Activated CD4-positive, alpha-beta T cell treated with anti-CD3 and anti-CD28 coated beads for 1 hour (primary cell): ENCODE measurements at places on chromosomes 1 and 21.

DNA sequence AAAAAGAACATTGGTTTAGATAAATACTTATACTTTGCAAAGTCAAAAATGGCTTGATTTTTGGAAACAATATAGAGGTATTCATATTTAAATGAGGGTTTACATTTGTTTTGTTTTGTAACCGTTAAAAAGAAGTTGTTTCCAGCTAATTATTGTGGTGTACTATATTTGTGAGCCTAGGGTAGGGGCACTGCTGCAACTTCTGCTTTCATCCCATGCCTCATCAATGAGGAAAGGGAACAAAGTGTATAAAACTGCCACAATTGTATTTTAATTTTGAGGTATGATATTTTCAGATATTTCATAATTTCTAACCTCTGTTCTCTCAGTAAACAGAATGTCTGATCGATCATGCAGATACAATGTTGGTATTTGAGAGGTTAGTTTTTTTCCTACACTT, 65.3 kb upstream of the SAMD13 start:
- no peak for DNase-seq

- no peak for DNase-seq
These were observed 28.1 kb downstream of the ARHGEF10L start for GRCh38 chr1:17567582-17567981.

GRCh38 chr1:192401825-192402224, 85.0 kb downstream of the RGS21 start:
- no peak for DNase-seq

DNA sequence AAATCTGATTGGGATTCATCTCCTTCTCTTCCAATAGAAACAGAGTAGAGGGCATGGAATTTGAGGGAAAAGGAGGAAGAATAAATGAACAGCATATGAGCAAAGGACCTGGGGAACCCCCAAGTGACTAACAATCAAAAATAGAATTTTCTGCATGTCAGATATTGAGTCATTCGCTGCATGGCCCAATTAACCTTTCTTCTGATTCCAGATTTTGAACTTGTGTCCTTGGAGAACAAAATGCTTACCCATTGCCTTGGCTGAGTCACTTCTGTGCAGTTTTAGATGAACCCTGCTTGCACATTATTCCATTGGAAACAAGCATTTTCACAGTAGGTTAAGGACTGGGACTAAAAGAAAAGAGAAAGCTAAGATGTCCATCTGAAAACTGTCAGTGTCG, 390.5 kb downstream of the ST6GALNAC3 start:
- no peak for DNase-seq

GRCh38 chr21:23522751-23523150, 2084.5 kb downstream of the MRPL39 start:
- DNase-seq = no peak

DNA sequence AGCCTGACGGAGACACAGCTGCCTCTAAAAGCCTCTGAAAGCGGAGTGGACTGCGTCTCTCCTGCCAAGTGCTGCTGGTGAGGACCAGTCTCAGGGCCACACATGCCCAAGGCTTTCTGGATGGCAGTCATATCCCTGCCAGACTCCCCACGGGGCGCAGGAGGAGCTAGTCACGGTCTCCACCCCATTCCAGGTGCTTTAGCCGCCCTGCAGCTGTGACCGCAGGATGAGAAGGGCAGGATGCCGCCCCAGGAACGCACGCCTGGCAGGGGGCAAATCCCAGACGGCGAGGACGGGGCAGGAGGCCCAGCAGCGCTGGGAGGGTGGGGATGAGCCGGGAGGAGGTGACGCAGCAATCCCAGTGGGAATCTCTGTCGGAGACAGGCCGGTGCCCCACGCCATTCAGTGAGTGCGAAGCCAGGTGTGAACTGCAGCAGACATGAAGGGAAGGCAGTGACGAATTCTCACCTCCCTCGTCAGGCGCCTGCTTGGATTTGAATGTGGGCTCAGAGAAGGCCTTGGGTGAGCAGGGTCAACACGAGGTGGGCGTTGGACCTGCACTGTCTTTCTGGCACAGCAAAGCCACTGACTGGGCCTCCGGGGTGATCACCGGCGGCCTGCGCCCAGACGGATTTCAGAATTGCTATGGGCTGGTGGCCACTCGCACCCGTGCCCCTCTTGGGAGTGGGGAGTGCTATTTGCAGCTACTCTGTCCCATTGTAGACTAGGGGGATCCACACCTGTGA, 38.5 kb upstream of the SLC19A1 start:
- DNase-seq = peak; percentile 2

DNA sequence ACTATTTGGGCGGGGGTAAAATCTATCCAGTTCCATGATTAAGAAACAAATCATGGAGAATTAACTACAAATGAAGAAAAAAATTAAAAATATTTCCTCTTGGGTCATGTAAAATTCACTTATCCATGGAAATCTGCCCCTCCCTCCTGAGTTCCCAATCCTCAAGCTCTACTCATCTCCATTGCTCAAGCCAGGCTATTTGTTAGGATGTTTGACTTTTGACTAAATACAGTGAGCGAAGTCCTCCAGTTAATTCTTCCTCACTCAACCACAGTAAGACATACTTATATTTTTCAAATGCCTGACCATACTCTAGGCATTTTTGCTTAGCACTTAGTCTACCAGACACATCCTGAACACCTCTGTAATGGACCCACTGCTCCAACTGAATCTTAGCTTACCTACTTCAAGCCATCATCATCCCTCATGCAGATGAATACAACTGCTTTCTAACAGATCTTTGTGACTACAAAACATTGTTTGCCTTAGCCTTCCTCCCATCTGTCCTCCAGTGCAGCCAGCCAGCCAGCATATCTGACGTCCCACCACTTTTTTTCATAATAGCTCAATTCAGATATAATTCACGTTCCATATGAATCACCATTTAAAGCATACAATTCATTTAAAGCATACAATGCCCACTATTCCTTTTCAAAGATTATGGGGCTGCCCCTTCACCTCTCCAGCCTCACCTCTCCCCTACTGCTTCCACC, 154.2 kb downstream of the RERE start:
- DNase-seq = no peak

DNA sequence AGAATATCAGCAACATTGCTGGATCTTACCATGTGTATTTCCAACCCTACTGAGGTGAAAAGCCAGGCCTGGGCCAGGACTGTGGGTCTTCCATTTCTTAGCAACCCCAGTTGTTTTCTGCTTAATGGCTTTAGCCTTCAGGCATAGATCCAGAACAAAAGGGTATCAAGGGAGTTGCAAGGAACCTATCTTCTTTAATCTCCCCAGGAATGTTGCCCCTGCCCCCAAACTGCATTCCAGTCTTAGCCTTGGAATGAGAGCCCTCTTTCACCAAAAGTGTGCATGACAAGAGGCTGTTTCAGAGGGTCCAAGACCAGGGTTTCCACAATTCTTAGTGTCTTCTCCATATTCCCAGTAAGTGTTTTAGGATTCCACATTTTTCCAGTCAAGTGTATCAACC, 87.9 kb upstream of the SOX13 start:
- DNase-seq = no peak

GRCh38 chr1:99685516-99686180, 39.7 kb downstream of the PALMD start:
- DNase-seq = peak; percentile 9
